ENCODE measurements at places on chromosomes 13 and 19.

DNA sequence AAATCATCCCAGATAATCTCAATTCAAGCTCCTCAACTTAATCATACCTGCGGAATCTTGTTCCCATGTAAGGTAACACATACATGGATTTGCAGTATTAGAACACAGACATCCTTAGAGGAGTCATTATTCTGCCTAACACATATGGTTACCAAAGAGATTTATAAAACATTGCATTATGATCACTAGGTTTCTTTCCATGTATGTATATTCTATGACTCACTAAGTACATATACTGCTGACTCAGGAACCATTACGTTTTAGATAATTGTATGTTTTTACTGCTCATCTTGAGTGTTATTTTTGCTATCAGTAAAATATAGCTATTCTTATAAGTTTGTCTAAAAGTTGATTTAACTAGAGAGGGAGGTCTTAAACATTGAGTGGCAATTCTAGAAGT is 182.9 kb downstream of the SLITRK6 start:
- DNase-seq = no peak

- DNase-seq = no peak
These were observed 681 bp downstream of the SLC5A5 start for GRCh38 chr19:17872251-17873001.

GRCh38 chr19:33375837-33376159 is 2.3 kb downstream of the CEBPG start:
- DNase-seq = no peak

- no peak for DNase-seq
These were observed 1239.5 kb downstream of the PCDH9 start for GRCh38 chr13:65990684-65991083.

- no peak for DNase-seq
These were observed 206.9 kb upstream of the ZNF536 start for GRCh38 chr19:30165228-30165813.

DNA sequence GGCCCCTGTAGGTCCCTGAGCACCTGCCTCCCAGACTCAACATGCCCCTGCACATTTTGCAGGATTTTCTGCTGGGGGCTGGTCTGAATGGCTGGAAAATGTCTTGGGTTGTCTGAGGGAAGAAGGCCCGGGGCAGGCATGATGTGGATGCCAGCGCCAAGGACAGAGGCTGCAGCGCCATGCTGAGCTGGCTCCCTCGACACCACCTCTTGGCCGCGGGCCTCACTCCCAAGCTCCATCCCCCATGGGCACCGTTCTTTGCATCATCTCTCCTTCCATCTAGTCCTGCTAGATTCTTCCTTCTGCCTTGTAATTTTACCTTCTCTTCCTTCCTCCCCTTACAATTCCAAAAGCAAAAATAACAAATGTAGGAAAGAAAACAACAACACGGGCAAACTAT is 70.6 kb downstream of the ZIC5 start:
- no peak for DNase-seq

DNA sequence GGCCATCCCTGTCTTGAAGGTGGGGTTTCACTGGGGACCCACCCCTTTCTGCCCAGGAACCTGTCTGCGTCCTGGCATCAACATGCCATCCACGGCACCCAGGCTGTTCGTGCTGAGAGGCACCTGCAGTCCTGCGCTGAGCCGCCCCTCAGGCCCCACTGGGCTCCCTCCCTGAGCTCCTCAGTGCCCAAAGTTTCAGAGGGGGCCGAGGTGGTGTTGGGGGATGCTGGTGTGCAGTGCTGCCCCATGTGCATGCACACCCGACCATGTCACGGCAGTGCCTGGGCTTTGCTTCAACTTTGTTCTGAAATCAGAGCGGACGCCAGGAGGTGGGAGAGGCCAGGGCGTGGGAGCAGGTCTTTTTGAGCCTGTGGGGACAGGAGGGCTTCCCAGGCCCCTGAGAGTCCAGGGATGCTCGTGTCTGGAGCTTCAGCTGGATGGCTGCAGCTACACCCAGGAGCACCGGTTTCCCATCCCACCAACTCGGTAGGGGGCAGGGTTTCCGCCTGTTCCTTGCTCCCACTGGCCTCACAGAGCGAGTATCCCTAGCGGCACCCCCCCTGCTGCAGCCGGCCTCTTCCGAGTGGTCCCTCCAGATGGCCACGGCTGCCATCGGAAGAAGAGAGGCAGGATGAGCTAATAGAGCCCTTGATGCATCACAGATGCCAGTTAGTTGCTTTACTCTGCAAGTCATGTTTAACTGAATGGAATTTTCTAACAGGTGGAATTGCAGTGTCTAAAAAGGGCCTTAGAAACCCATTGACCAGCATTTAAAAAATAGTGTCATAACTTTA is 44.0 kb downstream of the WDFY2 start:
- DNase-seq = no peak

DNA sequence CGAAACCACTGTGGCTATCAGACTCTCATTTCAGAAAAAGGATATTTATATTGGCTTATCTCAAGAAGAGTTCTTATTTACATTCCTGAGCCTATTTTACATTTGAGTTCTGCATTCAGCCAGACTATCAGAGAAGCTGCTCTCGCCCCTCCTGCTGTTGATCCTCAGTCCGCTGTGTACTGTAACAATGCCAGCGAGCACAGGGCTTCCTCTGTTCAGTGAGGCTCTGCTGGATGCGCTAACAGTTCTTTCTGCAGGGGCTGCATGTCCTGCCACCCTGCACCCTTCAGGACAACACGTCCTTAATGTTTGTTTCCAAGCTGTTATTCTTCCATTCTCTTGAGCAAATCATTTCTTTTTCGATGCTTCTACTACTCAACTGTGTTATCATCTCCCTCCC is 463.7 kb upstream of the SGCG start:
- no peak for DNase-seq

GRCh38 chr19:10655457-10656312 is 1.5 kb downstream of the ILF3 start:
- DNase-seq = no peak

GRCh38 chr19:10180459-10180858 is 14.3 kb downstream of the DNMT1 start:
- no peak for DNase-seq

- no peak for DNase-seq
These were observed 21.4 kb upstream of the ZNF181 start for GRCh38 chr19:34712395-34713261.

- no peak for DNase-seq
These were observed 2.5 kb downstream of the HDGFL2 start for GRCh38 chr19:4474514-4475022.

DNA sequence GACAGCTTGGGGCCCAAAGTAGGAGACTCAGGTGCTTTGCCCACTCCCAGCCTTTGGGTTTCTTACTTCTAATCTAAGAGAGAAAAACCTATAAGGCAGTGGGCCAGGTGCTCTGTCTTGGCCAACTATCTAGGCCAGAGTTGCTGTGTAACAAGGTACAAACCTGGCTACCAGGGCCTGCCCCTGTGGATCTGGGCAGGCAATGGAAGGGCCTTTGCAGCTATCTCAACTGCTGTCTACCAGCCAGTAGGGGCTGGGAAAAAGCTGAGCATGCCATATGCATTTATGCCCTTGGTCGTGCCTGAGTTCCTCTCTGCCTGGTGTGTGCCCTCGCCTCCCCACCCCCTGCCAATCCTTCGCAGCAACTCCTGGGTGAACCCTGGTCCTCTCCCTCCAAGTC is 16.7 kb upstream of the SERPINE3 start:
- no peak for DNase-seq

DNA sequence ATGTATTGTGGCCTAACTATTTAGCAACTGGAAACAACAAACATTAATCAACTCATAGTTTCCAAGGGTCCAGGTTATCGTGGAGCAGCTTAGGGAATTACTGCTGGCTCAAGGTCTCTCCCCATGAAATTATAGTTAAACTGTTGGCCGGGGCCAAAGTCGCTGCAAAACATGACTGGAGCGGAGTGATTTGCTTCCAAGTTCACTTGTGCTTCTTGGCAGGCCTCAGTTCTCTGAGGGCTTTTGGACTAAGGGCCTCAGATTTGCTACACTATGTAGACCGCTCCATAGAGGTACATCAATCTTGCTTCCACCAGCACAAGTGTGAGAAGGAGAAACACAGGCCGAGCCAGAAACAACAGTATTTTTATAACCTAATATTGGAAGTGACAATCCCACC is 9.4 kb upstream of the KBTBD7 start:
- no peak for DNase-seq

DNA sequence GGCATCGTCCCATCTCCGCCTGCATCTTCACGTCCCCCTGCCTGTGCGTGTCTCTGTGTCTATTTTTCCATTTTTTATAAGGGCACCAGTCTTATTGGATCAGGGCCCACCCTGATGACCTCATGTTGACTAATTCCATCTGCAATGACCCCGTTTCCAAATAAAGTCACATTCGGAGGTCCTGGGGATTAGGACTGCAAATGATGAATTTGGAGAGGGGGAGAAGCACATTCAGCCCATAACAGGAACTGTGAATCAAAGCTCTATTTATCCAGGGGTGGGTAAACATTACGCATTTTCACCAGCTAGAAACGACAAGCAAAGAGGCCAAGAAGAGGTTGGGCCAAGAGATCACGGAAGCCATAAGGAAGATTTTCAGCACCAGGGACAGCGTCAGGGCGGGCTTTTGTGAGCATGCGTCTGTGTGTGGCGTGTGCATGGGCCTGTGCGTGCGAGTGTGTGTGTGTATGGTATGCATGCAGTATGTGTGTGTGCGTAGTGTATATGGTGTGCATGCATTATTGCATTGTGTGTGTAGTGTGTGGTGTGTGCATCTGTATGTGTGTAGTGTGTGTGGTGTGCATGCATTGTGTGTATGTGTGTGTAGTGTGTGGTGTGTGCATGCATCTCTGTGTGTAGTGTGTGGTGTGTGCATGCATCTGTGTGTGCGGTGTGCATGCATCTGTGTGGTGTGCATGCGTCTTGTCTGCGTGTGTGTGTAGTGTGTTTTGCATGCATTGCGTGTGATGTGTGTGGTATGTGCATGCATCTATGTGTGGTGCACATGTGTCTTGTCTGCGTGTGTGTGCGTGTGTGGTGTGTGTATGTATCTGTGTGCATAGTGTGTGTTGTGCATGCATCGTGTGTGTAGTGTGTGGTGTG is 19.6 kb downstream of the CELF5 start:
- no peak for DNase-seq

DNA sequence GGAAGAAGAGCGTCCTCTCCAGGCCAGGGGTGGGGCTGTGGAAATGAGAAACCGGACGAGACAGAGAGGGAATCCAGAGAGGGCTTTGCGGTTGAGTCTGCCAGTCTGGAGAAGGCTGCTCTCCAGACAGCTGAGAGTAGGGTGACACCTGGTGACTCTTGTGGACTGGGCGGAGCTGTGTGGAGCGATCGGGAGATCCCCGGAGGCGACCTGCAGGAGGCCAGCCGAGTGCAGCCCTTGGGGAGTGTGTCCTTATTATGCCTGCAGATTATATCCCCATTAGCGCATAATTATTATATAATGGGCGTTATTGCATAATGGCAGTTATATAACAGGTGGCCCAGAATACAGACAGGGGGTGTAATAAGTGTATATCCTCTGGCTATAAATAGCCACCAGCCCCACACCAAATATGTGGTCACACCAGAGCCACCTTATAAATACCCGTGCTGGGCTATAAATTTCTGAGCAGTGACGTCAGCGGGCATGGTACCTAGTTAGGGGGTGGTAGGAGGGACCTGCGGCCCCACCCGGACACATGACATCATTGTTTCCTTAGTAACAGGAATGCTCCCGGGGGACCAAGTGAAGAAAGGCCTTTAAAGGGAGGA is 41.2 kb downstream of the NFIX start:
- no peak for DNase-seq

DNA sequence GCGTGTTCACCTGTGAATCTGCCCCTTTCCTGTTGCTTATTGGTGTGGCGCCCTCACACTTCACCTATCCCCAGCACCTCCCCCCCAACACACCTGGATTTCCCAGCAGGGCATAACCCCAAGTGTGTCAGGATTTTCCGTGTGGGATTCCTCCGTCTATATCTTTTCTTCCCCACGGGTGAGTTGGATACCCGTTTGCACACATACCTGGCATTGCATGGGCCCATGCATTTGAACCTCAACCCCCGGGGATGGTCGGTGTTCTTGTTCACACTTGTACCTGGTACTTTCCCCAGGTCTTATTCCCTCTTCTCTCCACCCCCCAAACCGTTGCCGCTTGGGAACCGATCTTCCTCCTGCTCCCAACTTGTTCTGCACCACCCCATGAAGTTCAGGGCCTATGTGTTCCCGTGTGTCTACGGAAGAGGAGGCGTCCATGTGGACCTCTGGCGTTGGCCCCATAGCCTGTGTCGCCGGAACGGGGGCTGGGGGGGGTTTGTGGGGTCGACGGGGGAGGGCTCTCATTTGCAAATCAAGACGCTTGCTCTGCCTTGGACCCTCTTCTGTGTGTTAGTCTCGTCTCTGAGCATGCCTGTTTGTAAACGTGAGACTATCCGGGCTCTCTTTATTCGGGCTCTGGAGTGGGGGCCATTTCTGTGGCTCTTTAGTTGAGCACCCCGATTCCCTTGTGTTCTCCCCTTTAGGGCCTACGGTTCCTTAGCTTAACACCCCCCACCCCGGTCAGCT is 1.7 kb downstream of the PRR12 start:
- DNase-seq = no peak

DNA sequence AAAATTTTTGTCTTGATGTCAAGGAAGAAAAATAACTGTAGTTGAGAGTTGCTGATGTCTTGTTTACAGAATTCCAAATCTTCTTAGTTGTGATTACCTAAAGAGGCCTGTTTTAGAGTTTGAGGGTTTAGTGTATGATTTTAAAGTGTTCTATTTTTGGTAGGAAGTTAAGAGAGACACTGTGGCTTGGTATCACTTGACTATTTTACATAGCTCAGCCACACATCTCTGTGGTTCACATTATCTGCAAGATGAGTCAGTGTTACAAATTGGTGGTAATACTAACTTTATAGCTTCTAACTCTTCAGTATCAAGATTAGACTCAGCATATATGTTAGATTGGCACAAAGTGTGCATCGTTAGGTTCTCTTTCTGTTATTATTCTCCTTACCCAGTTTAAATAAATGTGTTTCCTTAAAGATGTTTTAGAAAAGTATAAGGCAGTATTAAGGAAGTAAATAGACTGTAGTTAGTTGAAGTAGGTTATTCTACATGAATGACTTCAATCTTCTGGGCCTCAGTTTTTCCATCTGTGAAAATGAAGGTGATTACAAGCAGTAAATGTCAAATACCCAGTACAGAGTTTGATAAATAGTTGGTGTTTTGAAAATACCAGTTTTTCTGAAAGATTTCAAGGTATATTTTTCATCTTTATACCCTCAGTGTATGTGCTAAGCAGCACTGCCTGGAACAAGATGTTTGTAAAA is 33.4 kb downstream of the COG6 start:
- no peak for DNase-seq

- DNase-seq = no peak
These were observed 671.1 kb upstream of the SPRY2 start for GRCh38 chr13:81012031-81012430.

- no peak for DNase-seq
These were observed 54.0 kb upstream of the TNFRSF19 start for GRCh38 chr13:23516190-23516589.

All from stimulated activated CD8-positive, alpha-beta memory T cell treated with anti-CD3 and anti-CD28 coated beads, Interleukin-12 subunit alpha, Interleukin-12 subunit beta, amount 100 ng/mL, for 4 hours (primary cell).